Esophagus squamous epithelium (tissue), 5 donors: ENCODE measurements at places on chromosomes 2 and 18. TPM values are rescaled to one million over a fixed set of nuclear protein-coding genes. Genes with fewer than 3 reads are reported as not detected.

MOGAT1 gene
- total RNA-seq = not detected

ACVR1 gene
- total RNA-seq = 4.7 TPM

LINC00305 gene
- total RNA-seq = not detected

DYNC1I2 gene
- total RNA-seq = 105 TPM

BMP10 gene
- not detected for total RNA-seq

C2orf66 gene
- 0.18 TPM for total RNA-seq

TCF7L1 gene
- 4.0 TPM for total RNA-seq

LONRF2 gene
- 0.53 TPM for total RNA-seq

CCDC148 gene
- not detected for total RNA-seq

CAPN13 gene
- total RNA-seq = 5.8 TPM
